ENCODE measurements at places on chromosomes 5 and 9.

DNA sequence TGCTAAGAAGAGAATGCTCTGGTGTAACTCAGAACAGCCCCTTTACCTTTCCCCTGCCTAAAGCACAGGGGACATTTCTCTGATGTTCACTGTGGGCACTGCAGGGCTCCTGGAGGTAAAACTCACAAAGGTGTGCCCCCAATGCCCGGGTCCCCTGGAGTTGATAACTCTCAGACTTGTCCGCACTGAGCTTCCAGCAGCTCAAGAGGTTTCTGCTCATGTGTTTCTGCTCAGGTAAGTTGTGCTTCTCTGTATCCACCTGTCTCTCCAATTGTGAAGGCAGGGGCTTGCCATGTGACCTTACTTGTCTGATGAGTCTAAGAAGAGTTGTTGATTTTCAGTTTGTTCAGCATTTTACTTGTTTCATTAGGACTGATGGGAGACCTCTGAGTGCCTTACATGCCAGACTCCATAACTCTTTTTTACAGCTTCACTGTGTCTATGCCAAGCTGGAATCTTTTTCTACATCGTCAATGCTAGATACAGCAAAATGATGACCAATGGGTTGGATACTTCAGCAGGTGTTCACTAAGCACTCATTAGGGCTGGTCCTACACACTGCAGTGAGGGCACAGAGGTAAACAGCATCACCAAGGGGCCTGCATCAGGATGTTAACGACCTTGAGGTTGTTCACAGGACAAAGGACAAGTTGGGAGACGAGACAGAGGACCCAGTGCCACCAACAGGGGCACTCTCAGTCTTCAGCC, 56.4 kb downstream of the MRPL36 start:
- no peak for DNase-seq

- no peak for DNase-seq
Measured at GRCh38 chr9:93132946-93133680, 938 bp downstream of the NINJ1 start.

GRCh38 chr9:6195714-6196360, 19.8 kb upstream of the IL33 start:
- DNase-seq: no peak

- no peak for DNase-seq
Measured at GRCh38 chr5:170087168-170087817, 18.4 kb upstream of the FOXI1 start.

DNA sequence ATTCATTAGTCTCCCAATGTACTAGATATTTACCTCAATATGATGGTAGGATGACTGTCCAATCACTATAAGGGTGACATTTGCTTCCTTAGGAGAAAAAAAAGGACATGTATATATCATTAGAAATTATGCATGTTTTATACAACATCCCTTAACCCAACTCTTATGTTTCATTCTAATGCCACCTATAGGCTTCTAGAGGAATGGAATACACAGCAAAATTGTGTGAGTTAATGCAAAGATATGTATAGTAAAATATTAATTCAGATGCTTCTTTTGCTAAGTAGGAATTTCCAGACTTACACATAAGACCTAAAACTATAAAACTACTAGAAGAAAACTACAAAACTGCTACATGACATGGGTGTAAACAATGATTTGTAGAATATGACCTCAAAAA, 3.5 kb downstream of the PRXL2C start:
- DNase-seq: no peak

DNA sequence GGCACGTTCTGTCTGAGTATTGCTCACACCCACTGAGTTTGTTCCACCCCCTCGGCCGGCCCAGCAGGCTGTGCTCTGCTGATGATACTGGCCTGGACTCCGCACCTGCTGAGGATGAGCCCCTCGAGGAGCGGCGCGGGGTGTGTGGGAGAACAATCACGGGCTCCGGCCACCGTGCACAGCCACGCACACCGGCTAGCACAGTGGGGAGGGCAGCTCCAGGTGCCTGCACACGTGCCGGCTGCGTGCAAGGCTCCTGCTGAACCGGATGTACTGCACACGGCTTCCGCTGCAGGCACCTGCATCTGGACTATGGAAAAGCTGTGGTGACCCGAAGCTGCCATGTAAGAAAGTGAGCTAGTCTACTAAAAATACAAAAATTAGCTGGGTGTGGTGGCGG, 485.2 kb upstream of the CDH9 start:
- DNase-seq: no peak

GRCh38 chr9:106177216-106177615, 482.9 kb downstream of the TMEM38B start:
- no peak for DNase-seq

DNA sequence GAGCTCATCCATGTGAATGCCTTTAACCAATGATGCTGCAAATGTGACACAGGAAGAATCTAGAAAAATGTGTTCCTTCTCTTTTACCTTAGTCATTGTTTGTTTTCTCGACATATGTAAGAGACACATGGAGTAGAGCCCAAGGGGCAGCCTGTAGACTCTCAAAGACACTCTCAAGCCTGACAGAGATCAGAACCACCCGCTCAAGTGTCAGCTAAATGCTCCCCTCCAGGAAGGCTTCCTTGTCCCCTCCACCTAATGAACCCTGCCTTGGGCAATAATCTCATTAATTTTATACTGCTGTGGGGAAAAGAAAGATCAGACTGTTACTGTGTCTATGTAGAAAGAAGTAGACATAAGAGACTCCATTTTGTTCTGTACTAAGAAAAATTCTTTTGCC, 157.4 kb downstream of the MUSK start:
- DNase-seq: no peak

DNA sequence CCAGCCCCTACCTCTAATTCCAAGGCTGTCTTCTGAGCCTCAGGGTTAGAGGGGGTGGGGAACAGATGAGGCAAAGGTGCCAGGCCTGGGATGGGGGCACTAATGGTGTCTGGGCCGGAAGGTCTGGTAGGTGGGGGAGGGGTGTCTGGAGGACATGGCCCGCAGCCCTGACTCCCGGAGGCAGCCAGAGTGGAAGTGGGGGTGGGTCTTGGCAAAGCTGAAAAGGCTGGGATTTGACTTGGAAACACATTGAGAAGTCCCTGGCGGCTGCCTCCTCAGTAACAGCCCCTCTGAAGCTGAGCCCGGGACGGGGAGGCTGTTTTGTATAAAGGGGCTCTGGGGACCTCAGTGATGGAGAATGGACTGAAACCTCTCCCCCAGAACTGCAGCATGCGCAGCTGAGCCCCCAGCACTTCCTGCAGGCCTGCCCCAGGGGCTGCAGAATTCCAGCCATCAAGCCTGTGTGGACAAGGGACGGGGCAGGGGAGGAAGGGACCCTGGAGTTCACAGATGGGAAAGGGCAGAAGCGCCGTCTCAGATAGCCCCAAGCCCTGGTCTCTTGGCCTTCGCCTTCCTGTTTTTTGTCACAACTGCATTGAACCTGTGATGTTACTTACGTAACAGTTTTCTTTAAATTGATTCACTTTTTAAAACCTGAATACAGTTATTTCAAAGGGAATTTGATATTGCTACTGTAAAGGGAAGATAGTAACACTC, 49.3 kb upstream of the SYNPO start:
- no peak for DNase-seq

- DNase-seq: no peak
Measured at GRCh38 chr5:64814073-64814472, 45.3 kb downstream of the CWC27 start.

DNA sequence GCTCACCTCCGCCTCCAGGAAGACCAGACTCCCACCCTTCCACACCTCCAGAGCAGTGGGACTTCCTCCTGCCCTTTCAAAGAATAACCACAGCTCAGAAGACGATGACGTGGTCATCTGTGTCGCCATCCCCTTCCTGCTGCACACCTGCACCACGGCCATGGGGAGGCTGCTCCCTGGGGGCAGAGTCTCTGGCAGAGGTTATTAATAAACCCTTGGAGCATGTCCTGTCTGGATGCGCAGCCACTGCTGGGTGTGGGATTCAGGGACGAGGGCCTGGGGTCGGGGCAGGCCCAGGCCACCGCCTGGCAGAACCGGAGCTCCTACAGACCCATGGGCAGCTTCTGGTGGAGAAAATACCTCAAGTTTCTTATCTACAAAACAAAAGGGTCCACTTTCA, 5.0 kb downstream of the PAEP start:
- DNase-seq: no peak

GRCh38 chr5:151622367-151623088, 31.4 kb upstream of the FAT2 start:
- no peak for DNase-seq

- DNase-seq: no peak
Measured at GRCh38 chr5:1665803-1666202, 133.8 kb downstream of the MRPL36 start.

DNA sequence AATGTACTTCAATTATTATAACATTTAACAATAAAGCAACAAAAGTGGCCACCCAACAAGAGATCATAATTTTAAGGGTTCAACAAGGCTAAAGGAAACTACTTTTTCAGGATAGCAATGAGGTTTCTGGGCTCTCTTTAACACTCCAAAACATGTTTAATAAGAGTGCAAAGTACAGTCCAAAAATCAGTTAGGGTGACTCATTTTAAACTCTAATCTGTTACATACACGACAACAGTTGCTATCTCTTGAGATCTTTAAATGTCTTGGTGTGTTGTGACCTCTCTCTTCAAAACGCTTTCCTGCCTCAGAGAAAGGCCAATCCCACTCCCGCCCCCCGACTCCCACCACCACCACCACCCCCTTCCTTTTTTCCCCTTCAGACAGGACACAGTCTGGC, 11.5 kb downstream of the NFIB start:
- DNase-seq: no peak

DNA sequence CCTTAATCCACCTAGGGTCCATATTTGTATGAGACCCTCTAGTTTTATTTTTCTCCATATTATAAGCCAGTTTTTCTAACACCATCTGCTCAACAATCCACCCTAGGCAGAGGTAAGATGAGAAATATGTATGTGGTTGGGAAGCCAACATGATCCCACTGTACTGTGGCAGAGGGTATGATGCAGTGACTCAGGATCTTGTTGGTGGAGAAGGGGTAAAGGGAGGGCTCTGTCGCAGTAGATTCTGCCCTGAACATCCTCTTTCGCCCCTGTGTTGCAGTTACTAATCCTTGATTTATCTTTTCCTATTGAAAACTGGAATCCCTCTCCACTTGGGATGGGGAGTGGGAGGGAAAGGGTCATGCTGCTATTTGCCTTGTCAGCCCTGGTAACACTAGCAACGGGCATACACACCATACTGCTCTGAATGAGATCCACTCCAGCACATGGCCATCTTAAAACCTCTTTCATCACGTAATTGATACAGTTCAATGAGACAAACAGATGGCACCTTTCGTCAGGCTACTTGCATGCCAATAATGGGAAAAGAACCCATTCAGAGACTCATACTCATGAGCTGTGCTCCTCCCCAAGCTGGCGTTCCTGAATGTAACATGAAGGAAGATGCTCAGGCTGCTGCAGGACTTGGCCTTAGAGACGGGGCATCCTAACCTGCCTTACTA, 63.0 kb downstream of the ADAMTS12 start:
- no peak for DNase-seq

DNA sequence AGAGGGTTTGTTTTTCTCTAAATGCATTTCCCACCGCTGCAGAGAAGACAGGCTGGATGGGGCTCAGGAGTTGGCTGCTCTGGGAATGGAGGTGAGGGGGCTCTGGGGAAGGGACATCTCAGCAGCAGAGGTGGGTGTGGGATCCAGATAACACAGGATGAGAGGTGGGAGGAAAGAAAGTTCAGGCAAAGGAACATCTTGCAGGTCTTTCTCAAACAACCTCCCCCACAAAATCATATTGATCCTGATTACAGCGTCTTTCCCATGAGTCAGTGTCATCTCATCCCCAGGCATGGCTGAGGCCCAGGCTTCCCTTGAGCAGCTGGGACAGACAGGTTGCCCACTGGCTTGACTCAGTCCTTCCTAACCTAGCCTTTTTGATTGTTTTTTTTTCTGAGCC, 11.3 kb upstream of the ACSL6 start:
- DNase-seq: no peak

GRCh38 chr9:129558063-129558550, 62.8 kb downstream of the C9orf50 start:
- DNase-seq: no peak

DNA sequence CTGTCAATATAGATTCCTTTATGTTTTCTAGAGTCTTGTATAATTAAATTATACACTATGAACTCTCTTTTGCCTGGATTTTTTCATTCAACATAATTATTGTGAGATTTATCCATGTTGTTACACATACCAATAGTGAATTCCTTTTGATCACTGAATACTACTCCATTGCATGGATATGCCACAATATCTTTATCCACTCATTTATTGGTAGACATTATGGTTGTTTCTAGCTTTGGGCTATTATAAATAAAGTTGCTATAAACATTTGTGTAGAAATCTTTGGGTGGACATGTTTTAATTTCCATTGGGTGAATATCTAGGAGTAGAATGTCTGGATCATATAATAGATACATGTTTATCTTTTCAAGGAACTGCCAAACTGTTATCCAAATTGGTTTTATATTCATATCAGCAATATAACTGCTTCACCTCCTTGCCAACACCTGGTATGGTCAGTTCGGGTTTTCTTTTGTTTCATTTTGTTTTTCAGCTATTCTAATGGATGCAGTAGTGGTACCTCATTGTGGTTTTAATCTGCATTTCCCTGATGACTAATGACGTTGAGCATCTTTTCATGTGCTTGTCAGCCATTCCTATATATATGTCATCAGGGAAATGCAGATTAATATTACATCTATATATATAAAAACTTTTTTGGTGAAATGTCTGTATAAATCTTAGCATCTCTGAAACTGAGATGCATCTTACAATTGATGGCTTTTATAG, 32.1 kb upstream of the TCF7 start:
- DNase-seq: no peak

GRCh38 chr5:72133212-72133990, 26.1 kb downstream of the MAP1B start:
- no peak for DNase-seq

GRCh38 chr5:55480781-55481180, 54.0 kb downstream of the PLPP1 start:
- DNase-seq: no peak

GRCh38 chr5:154276973-154277331, 86.4 kb downstream of the GALNT10 start:
- no peak for DNase-seq

DNA sequence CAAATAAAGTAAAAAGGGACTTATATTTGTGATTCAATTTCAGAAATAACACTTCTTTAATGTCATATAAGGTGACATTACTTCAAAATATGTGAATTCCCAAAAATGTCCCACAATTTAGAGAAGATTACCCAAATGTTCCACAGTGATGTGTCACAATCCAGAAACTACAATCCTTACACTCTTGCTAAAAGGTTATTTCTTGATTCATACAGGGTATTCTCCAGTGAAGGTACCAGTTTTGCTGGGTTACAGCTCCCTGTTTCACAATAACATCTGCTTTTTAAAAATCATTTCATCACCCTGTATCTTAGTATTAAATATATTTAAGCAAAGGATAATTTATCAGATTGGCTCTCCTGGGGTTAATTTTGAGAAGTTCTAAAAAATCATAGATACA, 11.0 kb downstream of the FBN2 start:
- no peak for DNase-seq
